ENCODE measurements at places on chromosomes 11 and 22.

- no peak for DNase-seq
Observed at GRCh38 chr11:71336996-71337754, 84.8 kb upstream of the SHANK2 start.

DNA sequence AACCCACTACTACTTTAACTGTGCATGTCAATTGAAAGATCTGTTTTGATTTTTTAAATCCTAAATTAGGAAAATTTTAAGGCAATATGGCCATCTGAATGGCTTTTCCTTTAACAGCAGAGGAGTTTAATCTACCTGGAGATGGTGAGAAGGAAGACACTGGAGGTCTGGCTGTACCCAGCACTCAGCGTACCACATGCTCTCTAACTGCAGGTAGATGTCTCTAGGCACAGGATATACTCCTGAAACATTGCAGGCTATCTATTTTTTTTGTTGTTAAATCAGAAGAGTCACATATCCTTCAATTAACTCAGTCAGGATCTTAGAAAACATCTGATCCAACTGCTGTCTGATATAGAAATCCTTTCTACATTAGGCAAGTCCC lies 17.3 kb upstream of the CASTOR1 start:
- DNase-seq: no peak

DNA sequence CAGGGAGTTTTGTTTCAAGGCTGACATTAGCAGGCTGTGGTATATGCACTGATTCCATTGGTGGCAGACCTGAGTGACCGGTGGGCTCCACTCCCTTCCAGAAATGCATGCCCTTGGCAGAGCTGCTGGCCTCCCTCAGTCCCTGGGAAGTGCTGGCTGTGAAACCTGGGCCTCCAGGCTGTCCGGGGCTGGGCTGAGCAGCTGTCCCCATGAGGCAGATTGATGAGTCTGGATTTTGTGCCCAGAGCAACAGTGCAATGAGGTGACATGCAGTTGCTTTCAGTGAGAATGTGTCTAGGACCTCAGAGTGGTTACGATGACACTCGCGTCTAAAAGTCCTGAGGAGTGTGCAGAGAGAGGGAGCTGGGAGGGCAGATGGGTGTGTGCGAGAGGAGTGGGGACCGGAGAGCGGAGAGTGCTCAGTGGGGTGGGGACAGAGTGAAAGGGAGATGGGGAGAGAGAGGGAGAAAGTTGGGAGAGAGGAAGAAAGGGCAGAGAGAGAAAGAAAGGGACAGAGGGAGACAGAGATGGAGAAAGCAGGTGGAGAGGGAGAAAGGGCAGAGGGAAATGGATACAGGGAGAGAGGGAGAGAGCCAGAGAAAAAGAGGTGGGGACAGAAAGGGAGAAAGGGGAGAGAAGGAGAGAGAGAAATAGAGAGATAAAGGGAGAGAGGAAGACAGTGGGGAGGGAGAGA lies 978.3 kb downstream of the BRD1 start:
- DNase-seq: no peak

DNA sequence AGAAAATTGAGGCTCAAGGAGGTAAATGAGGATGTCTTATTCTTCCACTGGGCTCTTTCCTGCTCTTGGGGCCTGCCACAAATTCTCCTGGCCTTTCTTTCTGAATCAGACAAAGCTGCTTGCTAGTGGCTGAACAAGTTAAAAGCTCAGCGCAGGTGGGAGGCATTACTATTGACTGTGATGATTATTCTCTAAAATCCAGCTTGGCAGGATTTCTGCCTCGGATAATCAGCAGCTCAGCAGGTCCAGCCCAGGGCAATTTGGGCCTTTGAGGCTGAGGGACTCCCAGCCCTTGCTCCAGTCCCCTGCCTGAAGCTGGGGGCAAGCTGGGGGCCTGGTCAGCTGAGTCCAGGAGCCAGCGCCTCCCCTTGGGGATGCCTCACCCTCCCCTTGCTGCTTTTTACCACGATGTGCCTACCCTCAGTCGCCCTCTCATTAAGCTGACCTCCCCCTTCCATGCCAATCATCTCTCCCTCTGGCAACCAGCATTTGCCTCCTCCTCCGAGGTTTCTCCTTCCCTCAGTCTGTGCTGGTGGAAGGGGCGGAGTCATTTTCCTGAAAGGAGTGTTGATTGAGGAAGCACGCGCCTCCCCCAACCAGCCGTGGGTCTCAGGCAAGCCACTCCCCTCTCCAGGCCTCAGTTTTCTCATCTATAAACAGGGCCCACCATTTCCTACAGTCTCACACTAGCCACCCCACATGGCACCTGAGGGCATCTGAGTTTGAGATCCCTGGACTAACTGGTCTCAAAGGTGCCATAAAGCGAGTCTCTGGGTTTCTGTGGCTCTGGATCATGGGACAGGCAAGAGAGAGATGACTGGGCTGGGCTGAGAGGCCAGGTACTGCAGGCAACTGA lies 60.6 kb upstream of the PRDM11 start:
- DNase-seq: no peak

GRCh38 chr11:78350646-78351165 lies 66.9 kb downstream of the GAB2 start:
- DNase-seq: no peak

- DNase-seq: no peak
Observed at GRCh38 chr11:106983261-106983660, 35.0 kb downstream of the GUCY1A2 start.

All from neuronal stem cell (in vitro differentiated cells).